Myocyte (in vitro differentiated cells): ENCODE measurements at places on chromosomes 1 and 21.

DNA sequence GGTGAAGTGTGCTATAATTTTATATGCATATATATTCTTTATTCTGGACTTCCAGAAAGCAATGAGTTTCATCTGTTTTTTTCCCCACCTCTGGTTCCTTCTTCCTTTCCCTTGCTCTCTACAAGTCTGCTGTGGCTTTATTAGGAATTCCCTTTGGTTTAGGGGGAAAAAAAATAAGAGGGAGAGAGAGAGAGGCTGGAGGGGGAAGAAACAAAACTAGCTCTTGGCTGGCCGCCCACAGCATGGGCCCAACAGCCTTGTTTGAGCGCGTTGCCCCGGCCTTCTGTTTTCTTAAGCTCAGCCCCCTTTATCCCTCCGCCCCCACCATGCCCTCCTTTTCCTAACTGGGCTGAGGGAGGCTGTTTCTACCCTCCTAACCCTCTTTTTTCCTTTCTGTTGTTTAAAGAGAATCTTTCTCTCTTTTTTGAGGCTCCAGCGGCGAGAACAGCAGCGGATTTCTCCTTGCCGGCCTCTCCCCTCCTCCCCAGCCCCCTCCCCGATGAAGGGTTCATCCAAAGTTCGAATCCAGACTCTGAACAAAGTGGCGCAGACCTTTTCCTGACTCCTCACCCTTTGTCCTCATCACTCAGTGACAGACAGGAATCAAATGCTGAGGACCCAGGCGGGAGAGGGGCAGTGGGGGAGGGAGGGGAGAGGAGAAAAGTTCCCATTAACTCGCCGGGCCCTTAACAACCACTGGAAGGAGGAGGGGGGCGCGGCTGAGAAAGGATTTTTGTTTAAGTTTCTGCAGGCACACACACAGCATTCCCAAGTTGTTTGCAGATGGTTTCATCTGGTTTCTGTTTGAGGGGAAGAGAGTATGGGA is 29.7 kb downstream of the PBX1 start:
- DNase-seq: no peak

- DNase-seq: no peak
Observed at GRCh38 chr1:63366908-63367214, 566 bp upstream of the ALG6 start.

- no peak for DNase-seq
Observed at GRCh38 chr1:52546852-52547251, 6.0 kb downstream of the TUT4 start.

- DNase-seq: peak; percentile 43
Observed at GRCh38 chr1:224635356-224635755, 19.2 kb downstream of the CNIH3 start.

DNA sequence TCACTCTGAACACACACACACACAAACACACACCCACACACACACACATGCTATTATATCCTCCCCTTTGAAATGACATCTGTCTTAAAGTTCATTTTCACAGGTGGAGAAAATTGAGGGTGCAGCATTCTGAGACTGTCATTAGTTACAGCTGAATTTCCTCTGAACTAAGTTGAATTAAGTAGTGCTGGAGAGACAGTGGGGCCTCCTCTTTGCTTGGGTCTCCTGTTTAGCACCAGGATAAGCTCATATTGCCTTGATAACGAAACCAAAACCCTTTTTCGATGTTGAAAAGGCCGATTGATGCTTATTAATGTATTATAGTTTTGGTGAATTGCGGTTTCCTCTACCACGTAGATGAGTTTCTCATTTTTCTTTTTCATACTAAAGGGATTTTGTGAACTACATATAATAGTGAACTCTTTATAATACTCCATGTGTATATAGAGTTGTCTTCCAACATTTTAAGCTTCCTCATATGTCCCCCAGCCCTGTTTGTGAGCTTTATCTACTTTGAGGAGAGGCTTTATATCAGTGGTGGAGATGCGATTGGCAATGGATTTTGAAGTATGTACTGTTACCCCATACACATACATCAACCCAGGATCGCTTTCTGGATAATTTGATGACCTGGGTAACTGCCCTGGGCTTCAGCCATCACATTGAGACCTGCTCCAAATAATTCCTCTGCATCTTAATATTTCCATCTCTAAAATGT is 17.4 kb downstream of the DYNLT5 start:
- peak; percentile 18 for DNase-seq

DNA sequence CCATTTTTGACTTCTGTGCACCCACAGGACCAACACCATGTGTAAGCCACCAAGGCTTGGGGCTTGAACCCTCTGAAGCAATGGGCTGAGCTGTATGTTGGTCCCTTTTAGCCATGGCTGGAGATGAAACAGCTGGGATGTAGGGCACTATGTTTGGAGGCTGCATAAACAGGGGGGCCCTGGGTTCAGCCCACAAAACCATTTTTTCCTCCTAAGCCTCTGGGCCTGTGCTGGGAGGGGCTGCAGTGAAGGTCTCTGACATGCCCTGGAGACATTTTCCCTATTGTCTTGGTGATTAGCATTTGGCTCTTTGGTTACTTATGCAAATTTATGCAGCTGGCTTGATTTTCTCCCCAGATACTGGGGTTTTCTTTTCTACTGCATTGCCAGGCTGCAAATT is 144.9 kb downstream of the ZNF326 start:
- no peak for DNase-seq

DNA sequence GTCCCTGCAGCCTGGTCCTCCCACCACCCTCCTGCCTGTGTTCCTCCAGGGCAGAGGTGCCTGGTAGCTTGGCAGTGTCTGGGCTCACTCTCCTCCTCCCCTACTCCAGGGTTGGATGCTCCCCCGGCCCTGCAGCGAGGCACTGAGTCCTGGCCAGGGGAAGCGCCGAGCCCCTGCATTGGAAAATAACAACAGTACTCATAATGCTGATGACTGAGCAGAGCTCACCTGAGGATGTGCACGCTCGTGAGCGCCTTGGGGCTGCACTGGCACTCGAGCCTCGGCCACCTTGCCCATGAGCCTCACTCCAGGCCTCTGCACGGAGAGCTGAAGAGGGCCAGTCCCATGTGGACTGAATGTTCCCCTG is 6.0 kb upstream of the ACTRT2 start:
- DNase-seq: no peak

DNA sequence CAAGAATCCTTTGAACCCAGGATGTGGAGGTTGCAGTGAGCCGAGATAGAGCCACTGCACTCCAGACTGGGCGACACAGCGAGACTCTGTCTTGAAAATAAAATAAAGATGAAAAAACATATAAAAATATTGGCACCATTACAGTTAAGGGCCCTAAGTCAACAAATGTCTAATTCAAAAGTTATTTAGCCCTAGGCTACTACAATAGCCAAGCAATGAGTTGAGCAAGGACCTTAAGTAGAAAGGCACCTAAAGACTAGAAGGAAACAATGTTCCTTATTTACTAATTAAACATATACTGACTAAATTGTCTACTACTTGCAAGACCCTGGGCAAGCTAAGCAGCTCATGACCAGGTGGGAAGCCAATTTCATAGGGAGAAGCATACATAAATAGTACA is 4.1 kb downstream of the PIK3R3 start:
- DNase-seq: no peak

GRCh38 chr1:50493710-50494109 is 70.5 kb upstream of the DMRTA2 start:
- DNase-seq: peak; percentile 45

- no peak for DNase-seq
Observed at GRCh38 chr1:241582921-241583321, 50.7 kb downstream of the KMO start.

- no peak for DNase-seq
Observed at GRCh38 chr1:33320619-33321165, at the start of gene A3GALT2. Gene A3GALT2 (minus strand): TSS chr1:33321098. CDS start chr1:33321098, 0 bp downstream.

- no peak for DNase-seq
Observed at GRCh38 chr21:18940791-18941190, 537.2 kb upstream of the TMPRSS15 start.

DNA sequence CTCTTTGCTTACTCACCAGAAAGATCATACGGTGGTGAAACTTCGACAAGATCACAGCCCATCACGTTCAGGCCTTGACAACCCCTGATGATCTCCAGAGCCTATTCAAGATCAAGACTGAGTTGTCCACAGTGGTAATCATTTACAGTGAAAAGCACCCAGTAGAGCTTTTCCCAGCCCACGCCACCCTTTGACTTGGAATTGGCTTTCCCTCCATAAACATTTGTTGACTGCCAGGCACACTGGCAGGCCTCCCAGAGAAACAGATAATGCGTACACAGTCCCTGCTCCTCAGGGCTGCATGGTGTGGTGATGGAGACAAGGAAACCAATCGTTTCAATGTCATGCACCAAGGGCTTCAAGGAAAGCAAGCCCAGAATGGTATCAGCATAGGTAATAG is 10.1 kb downstream of the AGMAT start:
- no peak for DNase-seq

DNA sequence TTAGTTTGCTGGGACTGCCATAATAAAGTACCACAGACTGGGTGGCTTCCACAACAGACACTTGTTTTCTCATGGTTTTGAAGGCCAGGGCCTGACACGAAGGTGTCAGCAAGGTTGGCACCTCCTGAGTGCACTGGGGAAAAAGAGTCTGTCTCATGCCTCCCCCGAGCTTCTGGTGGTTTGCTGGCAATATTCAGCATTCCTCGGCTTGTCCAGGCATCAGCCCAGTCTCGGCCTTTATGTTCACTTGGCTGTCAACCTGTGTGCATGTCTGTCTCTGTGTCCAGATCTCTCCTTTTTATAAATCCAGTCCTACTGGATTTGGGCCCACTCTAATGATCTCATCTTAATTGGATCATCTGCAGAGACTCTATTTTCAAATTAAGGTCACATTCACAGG is 72.6 kb downstream of the DOP1B start:
- no peak for DNase-seq

- no peak for DNase-seq
Observed at GRCh38 chr21:33598051-33598450, 9.6 kb upstream of the DONSON start.

DNA sequence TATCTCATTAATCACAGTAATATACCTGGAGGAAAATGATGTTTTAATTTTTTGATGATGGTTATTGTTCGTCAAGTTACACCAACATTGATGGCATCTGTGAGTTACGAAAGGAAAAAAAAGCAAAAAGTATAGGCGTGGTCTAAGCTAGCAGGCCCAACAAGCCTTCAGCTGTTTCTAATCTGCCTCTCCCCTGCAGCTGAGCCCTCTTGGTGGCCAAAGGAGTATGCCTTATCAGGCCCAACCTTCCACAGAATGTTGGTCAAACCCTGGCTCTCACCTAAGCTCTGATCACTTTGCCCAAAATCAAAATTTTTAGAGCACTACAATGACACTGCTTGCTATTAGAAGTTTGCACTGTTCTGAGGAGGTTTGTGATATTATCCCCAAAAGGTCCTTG is 4.9 kb downstream of the C1orf105 start:
- peak; percentile 21 for DNase-seq

DNA sequence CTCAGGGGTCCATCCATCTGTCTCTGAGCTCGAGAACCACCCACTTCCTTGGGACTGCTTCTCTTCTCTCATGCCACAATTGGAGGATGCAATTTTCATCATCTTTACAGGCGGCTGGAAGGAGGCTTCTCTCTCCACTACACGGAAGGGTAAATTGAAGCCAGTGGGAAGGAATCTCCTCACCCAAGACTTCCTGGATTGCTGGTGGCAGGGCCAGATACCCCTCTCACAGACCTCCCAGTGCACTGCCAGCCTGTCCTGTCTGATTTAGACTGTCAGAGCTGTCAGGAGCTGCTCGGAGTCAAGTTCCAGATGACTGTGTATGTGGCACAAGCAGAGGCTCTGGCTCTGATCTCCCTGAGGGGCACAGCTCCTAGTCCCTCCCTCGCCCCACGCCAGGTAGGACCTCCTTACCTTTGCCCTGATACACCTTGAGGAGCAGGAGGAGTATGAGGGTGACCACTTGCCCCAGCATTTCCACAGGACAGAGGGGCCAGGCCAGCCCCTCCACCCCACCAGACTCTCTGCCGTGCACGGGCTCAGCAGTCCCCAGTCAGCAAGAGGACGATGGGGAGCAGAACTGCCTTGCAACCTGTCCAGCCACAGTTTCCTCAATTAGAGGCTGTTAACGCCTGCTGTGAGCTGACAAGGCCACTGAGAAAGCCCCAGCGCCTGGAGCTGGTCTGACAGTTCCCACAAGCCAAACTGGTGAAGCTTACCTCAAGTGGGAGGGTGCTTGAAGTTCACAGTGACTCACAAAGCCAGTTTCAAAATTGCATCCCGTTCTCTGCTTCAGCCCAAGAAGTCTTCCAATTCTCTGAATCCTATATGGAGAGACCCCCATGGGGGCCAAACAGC is at the start of gene CD244:
TSS of gene CD244 (minus strand) at position 685 of the 858 bp plus-strand sequence. CDS start at position 475, 210 bp downstream.
- no peak for DNase-seq

GRCh38 chr1:212621949-212622305 is 13.4 kb downstream of the ATF3 start:
- peak; percentile 68 for DNase-seq

- no peak for DNase-seq
Observed at GRCh38 chr1:109188200-109188599, 25.5 kb upstream of the SARS1 start.

GRCh38 chr1:73100216-73100615 is 817.9 kb upstream of the NEGR1 start:
- peak; percentile 2 for DNase-seq

- DNase-seq: no peak
Observed at GRCh38 chr1:93440272-93440671, 7.6 kb upstream of the FNBP1L start.

- no peak for DNase-seq
Observed at GRCh38 chr1:233993651-233994050, 89.2 kb downstream of the SLC35F3 start.

- no peak for DNase-seq
Observed at GRCh38 chr1:180906511-180906910, 6.2 kb upstream of the KIAA1614 start.

DNA sequence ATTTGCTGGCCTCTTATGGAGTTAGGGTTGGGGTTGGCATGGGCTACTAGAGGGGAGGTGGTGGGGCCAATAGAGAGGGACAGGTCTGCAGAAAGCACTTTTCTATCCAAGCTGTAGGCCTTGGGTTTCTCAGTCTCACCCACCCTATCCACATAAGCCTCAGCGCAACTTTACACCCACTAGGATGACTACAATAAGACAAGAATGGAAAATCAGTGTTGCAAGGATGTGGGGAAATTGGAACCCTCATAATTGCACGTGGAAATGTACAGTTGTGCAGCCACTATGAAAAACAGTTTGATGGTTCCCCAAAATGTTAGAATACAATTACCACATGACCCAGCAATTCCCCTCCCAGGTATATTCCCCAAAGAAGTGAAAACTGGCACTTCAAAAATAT is 14.0 kb upstream of the GSTM4 start:
- DNase-seq: no peak

- DNase-seq: peak; percentile 89
Observed at GRCh38 chr1:202698276-202698675, 12.0 kb downstream of the SYT2 start.

DNA sequence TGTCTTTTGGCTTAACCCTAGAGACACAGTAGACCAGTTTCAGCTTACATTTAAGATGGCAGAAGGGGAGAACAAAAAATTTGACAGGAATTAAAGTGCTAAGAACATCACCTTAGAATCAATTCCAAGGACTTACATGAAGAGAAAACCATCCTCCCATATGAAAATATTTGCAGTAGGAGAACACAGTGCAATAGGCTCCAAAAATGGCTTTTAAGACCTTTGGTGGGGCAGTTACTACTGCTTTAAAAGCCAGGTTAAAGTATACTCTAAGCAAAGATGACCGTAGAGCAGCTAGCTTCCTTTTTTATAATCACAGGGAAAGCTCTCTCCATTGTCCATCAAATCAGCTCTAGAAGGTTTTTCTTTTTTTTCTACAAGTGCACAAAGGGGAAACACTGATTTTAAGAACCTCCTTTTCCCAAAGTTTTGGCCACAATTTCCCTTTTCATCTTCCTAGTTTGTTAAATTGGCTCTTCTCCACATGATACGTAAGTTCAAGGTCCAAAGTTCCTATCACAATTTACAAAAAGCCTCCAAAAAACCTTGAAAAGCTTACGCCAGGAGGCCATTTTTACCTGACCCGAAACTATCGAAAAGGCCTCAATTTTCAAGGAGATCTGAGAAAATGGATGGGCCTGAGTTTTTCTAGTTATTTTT is 3.3 kb downstream of the TXNIP start:
- DNase-seq: no peak
